Suppressor macrophage treated with lipopolysaccharide for 4 hours (primary cell): ENCODE measurements at places on chromosomes 2 and 18.

DNA sequence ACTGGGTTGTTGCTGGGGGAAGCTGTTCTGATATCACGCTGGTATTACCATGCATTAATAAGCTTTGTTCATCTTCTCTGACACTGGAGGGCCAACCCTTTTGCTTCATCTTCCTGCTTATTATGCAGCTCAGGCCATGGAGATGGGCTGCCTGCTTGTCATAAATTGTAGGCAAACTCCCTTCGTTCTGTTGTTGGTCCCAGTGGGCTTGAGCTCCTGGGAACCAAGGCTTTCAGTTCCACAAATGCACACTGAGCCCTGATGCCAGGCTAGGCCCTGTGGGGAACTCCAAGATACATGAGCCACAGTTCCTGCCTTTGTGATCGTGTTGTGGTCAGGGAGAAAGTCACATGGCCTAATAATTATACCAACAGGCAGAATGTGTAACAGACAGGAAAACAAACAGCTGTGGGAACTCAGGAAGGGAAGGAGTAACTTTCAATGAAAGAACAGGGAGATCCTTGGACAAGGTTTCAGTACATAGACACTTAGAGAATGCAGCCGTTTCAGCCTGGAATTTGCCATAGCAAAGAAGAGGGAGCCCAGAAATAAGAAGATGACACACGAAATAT is 49.0 kb upstream of the BCL2L11 start:
- peak; percentile 86 for DNase-seq

GRCh38 chr18:9039441-9040071 is 62.9 kb upstream of the NDUFV2 start:
- DNase-seq: no peak

GRCh38 chr2:241900251-241901017 is 30.9 kb downstream of the RTP5 start:
- DNase-seq: no peak

DNA sequence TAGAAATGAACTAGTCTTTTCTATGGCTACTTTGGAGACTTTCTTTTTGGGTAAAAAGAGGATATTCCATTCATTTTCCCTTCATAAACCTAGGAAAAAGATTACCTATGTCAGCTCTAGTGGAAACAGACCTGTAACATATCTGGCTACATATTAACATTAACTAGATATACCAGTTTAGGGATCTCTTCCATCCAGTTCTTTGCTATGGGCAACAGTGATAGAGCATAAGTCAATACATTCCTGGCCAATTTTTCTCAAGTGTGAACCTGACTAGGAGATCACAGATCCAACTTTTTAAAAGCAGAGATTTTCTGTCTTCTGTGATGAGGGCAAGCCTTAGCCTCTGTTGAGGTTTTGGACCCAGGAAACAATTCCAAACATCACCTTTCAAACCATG is 34.5 kb downstream of the PLEKHM3 start:
- no peak for DNase-seq

GRCh38 chr2:144006139-144006538 is 513.8 kb downstream of the ZEB2 start:
- DNase-seq: no peak

DNA sequence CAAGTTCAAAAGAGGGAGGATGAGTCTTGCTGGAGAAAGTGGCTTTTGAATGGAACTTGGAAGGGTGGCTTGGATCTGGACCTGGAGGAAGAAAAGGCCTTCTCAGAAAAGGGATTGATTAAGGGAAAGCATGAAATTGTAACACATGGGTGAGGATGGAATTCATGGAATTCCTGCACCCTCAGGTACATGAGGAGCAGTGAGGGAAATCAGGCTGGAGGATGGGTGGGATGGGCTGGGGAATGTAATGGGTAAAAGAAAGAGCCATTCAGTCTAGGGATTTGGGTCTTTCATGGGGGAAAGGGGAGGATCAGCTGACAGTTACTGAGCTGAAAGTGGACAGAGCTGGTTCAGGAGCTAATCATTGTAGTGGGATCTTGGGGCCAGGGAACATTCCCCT is 51.2 kb upstream of the HAAO start:
- no peak for DNase-seq

GRCh38 chr2:8441371-8441770 is 240.5 kb upstream of the ID2 start:
- DNase-seq: no peak

- no peak for DNase-seq
Measured at GRCh38 chr2:165667375-165667774, 126.7 kb downstream of the GALNT3 start.

DNA sequence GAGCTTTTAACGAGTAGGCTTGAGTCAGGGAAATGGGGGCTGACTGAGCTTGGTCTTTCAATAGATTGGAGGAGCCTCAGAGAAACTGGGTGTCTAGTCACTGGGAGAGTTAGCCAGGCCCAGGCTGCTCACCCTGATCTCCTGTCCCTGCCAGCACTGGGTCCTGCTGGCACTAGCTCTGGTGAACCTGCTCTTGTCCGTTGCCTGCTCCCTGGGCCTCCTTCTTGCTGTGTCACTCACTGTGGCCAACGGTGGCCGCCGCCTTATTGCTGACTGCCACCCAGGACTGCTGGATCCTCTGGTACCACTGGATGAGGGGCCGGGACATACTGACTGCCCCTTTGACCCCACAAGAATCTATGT is 720 bp downstream of the KRTCAP3 start:
- DNase-seq: no peak

GRCh38 chr2:98764499-98764898 is 33.6 kb upstream of the MGAT4A start:
- DNase-seq: peak; percentile 88

- no peak for DNase-seq
Measured at GRCh38 chr2:222436040-222436413, 11.7 kb downstream of the SGPP2 start.

GRCh38 chr2:230327418-230328154 is 593 bp downstream of the SP140L start:
- peak; percentile 83 for DNase-seq
